H9 (cell line): ENCODE measurements at places on chromosomes 12 and 14.

GRCh38 chr14:81285245-81285644 is 64.5 kb upstream of the GTF2A1 start:
- DNase-seq: no peak

DNA sequence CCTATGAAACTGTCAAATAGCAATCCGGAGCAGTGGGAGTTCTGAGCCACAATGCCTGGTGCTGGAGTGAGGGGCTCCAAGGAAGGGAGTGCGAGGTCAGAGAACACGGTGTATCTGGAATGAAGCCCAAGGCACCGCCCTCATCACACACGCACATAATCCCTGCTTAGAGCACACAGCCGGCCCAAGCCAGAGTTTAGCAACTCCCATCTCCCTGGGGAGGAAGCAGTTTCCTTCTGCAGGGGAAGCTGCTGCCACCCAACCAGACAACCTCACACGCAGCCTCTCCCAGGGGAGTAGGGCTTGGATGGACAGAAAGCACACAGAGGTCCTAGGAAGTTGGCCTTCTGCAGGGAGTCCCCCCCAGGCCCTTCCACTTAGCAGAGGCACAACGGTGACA is 31.3 kb downstream of the ACTN1 start:
- no peak for DNase-seq

GRCh38 chr12:130711756-130712155 is 4.3 kb downstream of the RIMBP2 start:
- no peak for DNase-seq

- DNase-seq: peak; percentile 20
Measured at GRCh38 chr12:1528791-1529190, 65.6 kb downstream of the FBXL14 start.

DNA sequence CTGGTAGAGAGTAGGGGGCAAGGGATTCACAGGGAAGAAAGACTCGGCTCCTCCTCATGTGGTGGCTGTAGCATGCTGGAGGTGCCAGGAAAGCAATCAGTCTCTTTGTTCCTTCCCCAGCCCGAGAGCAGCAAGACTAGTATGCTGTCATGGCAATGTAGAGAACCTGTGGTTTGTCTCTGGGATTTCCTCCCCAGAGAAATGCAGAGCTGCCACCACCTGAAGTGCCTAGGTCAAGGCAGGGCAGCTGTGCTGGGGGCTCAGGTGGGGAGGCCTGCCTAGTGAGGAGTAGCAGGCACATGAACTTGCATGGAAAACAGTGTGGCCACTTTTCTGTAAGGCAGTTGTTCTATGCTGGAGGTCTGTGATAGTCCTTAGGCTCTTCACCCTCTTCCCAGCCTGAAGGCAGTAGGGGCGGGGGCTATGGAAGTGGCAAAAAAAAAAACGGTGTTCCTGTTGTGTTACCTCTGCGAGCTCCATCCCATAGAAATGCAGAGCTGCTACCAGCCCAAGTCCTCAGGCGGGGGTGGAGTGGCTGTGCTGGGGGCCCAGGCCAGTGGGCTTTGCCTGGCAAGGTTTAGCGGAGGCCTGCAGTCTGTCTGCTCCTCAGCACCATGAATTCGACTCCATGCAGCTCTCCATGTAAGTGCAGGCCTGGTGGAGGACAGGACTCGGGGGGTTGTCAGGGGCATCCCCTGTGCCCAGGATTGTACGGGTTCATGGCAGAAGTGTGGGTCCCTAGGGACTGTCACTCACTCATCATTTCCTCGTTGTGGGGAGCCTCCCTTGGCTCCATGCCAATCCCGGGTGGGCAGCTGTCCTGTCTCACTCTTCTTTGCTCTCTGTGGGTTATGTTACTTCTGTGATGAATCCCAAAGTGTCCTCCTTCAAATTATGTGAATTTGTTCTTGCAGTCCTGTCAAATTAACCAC is 4.1 kb upstream of the CLEC4D start:
- peak; percentile 59 for DNase-seq

- DNase-seq: no peak
Measured at GRCh38 chr12:4974217-4974616, 64.5 kb downstream of the KCNA1 start.

DNA sequence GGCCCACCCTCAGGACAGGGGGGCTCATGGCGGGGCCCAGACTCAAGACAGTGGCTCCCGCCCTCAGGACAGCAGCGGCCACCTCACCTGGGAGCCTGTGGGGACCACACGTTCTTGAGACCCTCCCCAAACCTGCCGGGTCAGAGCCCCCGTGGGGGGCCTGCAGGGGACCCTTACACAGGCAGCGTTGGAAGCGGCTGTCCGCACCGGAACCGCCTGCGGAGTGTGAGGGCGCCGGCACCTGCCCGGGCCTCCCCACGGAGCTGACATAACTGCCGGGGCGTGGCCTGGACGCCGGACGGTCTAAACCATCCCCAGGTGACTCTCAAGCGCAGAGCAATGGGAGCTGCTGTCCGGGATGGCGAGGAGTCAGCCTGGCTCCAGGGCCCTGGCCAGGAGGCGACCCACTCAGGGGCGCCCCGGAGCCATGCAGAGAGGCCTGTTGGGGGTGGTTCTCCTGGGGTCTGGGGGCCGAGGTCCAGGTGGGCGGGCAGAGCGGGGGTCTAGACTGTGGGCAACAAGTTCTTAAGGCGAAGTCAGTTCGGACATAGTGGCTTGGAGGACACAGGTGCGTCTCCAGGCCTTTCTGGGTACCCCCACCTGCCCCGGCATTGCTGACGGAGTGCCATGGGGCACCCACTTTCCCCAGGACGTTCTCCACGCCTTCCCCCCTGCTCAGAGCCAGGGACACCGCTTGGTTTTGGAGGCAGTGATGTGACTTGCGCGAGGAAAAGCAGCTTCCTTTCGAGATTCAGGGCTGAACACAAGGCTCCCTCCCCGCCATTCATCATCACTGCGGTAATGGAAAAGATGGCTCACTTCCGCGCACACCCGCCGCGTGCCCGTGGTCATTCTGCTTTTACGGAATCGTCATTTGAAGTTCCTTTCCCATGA is 23.2 kb downstream of the GALNT9 start:
- no peak for DNase-seq

GRCh38 chr14:45201905-45202304 is 51.1 kb downstream of the MIS18BP1 start:
- DNase-seq: peak; percentile 44

DNA sequence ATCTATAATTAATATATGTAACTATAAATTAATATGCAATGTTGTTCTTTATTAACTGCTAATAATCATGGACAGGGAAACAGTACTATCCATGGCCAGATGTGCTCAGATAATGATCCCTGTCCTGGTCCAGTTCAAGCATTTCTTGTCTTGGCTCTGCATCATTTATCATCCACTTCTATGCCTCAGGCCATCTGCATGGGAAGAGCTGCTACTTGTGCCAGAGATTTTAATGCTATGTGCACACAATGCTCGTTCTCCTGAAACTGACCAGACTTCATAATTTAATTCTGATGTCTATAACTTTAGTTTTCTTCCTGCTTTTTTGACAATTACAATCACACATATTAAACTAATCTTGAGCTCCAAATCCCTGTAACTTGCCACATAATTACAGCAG is 11.2 kb upstream of the TMX1 start:
- DNase-seq: no peak

GRCh38 chr12:48750215-48750614 is 33.7 kb upstream of the CCNT1 start:
- DNase-seq: no peak

DNA sequence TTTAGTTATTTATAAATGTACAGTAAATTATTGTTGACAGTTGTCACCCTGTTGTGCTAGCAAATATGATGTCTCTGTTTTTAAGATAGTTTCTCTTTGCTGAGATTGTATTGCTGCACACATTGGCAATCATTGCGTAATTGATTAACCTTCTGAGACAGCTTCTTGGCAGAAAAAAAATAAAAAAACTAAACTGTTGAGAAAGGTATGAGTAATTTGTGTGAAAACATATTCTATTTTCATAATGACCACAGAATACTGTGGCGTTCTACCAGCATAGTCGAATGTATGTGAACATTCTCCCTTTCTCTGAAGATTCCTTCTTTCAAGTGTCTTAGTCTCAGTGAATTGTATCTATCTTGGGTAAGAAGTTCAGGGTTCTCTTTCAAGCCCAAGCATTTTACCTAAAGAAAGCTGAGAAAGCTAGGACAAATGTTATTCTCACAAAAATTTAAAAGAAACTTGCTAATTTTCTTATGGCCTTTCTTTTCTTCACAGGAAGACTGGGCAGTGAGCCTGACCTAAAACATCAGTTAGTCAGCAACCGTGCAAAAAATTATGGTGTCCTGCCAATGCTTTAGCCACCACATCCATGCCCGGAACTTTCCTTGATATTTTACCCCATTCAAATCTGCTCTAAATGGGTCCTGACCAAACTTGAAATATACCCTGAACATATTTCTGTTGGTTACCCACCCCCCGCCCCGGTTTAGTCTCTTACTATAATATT is 69.0 kb upstream of the REP15 start:
- DNase-seq: no peak

- DNase-seq: no peak
Measured at GRCh38 chr14:36600431-36600830, 18.0 kb upstream of the NKX2-8 start.

- DNase-seq: no peak
Measured at GRCh38 chr14:61151251-61151650, 129.9 kb downstream of the TMEM30B start.

- no peak for DNase-seq
Measured at GRCh38 chr12:5051913-5052312, 8.2 kb downstream of the KCNA5 start.

DNA sequence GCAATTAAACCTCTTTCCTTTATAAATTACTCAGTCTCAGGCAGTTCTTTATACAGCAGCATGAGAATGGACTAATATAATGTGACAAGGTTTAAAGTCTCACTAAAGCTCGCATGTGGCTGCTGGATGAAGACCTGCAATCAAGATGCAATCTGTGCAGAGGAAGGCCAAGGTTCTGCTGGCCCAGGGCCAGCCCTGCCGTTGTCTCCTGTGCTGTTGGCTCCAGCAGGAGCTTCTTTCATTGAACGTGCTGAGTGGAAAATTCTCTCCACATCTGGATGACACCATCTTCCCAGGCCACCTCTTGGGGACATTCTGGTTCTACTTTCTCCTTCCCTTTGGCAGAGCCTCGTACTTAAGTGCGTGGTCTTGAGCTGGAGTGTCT is 742.2 kb downstream of the VRK1 start:
- DNase-seq: no peak

- peak; percentile 10 for DNase-seq
Measured at GRCh38 chr14:99072433-99072832, 199.6 kb downstream of the BCL11B start.

GRCh38 chr12:13707829-13708228 is 273.6 kb downstream of the GRIN2B start:
- no peak for DNase-seq

- DNase-seq: no peak
Measured at GRCh38 chr12:110917467-110917866, 2.9 kb downstream of the MYL2 start.

GRCh38 chr12:122862872-122863701 is 27.8 kb downstream of the HIP1R start:
- no peak for DNase-seq

GRCh38 chr12:109443794-109444193 is 33.3 kb downstream of the KCTD10 start:
- no peak for DNase-seq

GRCh38 chr14:87271331-87271730 is 721.7 kb downstream of the GALC start:
- no peak for DNase-seq

GRCh38 chr12:80676856-80677255 is 30.6 kb upstream of the MYF6 start:
- no peak for DNase-seq

DNA sequence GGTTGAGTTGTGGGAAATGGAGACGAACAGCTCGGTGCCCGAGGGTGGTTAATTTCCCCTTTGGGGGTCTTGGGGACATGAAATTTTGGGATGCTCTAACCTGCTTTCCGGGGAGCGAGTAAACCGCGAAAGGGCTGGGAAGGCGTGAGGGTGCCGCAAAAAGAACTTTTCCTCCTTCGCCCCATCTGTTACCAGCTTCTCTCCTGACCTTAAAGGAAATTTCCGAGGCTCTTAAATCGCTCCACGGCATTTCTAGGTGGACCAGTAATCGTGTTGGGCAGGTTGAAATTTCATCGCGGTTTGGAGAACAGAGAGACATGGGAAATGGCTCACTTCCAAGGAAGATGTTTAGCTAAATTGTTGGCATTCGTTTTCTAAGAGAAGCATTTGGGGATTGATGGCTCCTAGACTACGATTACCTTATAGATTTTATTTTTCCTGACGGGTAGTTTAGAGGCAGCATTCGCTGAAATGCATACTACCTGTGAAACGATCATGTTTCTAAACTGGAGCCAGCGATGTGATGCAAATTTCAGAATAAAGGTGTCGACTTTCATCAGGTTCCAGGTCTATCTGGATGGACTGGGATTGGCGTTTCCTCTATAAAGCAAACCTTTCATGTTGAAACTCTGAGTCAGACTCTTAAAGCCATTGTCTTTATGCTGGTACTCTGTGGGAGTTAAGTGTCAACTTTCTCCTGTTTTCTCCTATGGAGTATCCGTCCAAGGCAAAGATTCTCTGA is 414.5 kb downstream of the PCNX1 start:
- DNase-seq: peak; percentile 39

GRCh38 chr12:117038023-117038680 is 61.1 kb downstream of the TESC start:
- DNase-seq: no peak

GRCh38 chr14:28678887-28679286 is 87.7 kb upstream of the FOXG1 start:
- no peak for DNase-seq

DNA sequence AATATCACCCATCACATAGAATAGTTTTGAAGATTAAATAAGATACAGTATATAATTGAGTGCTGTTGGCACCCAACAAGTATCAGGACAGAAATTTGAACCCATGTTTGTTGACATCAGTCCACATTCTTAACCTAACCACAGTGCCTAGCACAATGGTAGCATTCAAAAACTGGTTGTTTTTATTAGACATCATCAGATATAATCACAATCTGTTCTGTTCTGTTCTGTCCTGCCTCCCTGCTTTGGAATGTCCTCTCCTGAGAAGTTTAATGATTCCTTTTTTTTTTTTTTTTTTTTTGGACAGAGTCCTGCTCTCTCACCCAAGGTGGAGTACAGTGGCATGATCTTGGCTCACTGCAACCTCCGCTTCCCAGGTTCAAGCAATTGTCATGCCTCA is 476.6 kb downstream of the RMST start:
- DNase-seq: no peak

DNA sequence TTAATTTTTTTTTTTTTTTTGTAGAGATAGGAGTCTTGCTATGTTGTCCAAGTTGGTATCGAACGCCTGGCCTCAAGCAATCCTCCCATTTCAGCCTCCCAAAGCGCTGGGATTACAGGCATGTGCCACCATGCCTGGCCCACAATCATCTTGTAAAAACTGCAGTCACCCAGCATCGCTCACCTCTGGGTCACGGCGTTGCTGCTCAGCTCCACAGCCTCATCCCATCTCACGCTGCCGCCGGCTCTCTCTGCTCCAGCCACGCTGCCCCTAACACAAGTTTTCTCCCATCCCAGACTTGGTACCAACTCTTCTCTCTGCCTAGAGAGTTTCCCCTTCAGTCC is 69.2 kb downstream of the MAP1LC3B2 start:
- DNase-seq: no peak

DNA sequence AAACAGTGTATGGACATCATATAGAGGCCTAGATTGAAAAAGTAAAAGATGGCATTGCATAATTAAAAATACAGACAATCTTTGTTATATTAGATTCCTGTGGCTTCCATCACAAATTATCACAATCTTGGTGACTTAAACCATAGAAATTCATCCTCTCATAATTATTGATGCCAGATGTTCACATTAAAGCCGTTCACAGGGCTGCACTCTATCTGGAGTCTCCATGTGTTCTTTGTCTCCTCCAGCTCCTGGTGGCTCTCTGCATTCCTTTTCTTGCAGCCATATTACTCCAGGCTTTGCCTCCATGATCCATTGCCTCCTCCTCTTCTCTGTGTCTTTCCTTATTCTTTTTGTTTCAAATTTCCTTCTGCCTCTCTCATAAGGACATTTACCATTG is 875.7 kb upstream of the USP15 start:
- DNase-seq: no peak
